ENCODE measurements at places on chromosomes 7 and 10.

GRCh38 chr10:99172128-99172738, 63.4 kb downstream of the HPSE2 start:
- DNase-seq, result no peak

GRCh38 chr7:150595361-150595760, 28.2 kb downstream of the GIMAP4 start:
- no peak for DNase-seq

DNA sequence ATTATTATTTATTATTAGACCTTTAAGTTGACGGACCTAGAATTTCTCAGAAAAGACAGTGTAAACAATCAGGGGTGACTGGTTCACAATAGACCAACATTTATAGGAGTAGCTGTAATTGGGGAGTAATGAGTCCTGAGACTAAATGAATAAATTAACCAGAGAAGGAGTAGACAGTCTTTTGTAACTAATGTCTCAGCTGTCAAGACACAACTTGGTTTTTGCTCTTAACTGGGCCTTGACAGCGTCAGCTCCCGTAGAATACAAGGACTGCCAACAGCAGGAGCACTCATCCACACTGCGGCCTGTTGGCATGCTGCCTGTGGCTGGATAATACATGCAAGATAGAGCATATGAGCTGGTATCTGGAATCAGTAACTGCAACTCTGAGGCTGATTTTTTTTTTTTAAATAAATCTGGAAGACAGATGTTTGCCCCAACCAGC, 123.9 kb downstream of the CACNA2D1 start:
- DNase-seq, result no peak

DNA sequence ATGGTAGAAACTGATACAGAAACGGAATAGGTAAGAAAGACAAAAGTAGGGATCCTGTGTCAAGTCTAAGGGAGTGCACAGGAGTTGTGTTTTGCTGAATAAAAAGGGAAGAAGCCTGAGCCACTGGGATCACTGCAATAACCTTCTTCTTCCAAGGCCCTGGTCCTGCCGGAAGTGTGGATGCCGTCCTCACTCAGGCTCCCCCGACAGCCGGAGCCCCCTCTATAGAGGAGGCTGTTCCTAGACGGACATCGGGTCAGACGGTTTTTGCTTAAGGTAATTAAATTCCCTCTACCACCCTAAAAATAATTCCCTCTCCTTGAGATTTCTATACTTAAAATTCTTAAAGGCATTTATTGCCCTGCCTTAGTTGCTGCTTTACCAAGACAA, 566.9 kb downstream of the PTPRN2 start:
- no peak for DNase-seq

DNA sequence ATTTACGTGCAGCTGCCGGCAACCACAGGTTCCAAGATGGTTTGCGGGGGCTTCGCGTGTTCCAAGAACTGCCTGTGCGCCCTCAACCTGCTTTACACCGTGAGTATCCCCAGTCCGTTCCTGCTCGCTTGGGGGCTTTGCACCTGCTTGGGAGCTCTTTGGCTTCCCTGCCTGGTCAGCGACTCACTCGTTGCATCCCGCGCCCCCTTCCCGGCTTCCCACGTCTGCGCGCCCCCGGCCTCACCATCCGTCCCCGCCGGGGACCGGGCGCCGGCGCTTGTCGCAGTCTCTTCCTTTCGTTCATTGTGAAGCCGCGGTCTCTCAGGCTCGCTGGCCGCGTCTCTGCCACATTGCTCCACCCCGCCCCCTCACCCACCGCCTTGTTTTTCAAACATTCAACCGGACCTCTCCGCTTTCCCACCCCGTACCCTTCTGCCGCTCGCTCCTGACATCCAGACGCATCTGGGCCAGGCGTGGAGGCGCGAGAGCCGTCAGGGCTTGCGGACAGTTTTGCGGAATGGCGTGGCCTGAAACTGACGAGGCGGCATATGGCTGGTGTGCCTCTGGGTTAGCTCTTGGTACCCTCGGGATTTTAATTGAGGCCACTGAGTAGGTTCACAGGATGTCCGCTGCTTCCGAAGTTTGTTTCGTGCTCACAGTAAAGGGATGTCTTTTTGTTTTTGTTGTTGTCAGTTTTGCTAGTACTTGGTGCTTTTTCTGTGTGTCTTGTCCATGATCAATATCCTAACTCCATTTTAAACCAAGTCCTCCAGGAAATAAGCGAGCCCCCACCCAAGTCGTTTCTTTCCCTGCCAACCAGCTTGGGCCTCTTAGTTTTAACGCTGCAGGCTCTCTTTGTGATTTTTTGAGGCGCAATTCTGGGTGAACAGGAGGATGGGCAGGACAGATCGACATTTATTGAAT, 639 bp downstream of the TSPAN13 start:
- DNase-seq, result no peak

- no peak for DNase-seq
Measured at GRCh38 chr7:2219136-2219535, 13.6 kb downstream of the MAD1L1 start.

DNA sequence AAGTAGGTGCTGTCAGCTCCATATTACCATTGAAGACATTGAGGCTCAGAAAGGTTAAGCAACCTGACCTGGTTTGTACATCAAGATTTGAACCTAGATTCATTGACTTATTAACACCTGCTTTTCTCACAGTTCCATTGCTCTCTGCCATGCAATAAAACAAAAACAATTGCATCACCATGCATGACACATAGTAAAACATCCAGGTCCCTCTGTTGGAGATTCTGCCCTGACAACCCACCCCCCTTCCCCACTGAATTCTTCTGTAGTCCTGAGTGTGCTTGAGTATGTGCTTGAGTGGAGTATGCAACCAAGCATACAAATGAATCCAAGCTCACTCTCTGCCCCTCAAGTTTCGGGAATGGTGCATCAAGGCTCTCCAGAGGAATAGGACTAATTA, 6.0 kb upstream of the LMBR1 start:
- DNase-seq, result no peak

- no peak for DNase-seq
Measured at GRCh38 chr10:131022981-131023380, 288.5 kb downstream of the TCERG1L start.

DNA sequence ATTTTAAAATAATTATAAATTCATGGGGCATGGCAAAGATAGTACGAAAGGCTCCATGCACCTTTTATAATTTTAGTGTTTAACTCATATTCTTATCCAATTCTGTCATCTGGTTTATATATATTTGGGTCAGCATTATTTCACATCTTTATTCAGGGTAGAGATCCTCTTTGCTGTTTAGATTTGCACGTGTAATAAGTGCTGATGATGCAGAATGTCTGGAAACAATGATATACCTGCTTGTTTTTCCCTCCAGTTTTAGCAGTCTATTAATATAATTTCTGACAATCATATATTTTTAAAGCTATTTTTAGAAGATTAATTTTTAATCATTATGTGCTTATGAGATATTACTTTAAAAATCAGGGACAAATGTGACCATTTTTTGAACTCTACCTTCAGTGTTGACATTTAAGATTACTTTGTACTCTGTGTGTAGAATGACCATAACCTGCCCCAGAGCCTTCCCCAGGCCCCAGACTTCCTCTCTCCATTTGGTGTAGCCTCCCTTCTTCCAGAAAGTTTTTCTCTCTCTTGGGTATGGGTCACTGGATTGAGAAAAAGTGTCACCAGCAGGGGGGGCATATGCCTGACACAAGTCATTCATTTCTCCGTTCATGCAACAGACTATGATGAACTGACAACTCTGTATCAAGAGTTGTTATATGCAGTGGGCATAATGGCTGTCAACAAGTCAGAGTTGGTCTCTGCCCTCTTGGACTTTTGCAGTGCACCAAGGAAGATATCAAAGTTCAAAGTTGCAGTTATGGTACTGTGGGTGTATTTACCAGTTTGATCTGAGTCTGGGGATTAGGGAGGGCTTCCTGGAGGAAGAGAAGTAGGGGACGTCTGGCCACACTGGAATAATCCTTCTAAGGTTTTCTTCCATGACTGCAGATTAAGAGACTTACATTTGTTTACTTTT, 192.6 kb upstream of the CCDC6 start:
- DNase-seq, result no peak

DNA sequence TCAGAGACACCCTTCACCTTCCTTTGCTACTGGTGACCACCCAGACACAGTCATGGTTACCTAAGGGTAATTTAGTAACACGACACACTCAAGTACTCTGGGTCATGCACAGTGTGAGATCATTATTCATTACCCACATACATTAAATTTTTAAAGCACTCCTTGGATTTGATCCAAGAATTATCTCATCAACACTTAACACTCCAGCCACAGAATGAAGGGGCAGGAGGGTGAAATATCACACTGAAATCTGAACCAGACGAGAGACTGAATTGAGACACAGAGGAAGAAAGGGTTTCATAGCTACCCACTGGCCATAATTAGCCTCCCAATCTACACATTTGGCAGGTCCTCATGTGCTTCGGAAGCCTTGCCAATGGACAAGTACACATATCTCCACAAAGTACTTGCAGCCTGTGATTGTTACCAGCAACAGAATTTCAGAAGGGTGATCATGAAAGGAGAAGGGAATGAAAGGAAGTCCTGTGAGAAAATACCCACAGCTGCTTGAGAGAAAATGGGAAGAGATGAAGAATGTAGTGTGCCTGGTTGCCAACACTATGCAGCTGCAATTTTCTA, 189.3 kb downstream of the POLR1F start:
- no peak for DNase-seq

GRCh38 chr7:1533547-1534329, 3.2 kb downstream of the MAFK start:
- DNase-seq, result peak; percentile 43

DNA sequence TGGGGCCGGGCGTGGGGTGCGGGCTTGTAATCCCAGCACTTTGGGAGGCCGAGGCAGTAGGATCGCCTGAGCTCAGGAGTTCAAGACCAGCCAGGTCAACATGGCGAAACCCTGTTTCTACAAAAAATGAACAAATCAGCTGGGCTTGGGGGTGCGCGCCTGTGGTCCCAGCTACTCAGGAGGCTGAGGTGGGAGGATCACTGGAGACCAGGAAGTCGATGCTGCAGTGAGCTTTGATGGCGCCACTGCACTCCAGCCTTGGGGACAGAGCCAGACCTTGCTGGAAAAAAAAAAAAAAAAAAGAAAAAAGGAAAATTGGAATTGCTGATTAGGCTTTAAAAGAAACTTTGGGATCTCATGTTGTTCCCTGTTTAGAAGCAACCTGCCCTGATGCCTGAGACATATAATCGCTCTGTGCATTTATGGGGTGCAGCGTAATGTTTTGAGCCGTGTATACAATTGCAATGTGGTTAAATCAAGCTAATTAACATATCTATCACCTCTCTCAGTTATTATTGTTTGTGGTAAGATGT, 851 bp downstream of the AKR1E2 start:
- DNase-seq, result no peak

DNA sequence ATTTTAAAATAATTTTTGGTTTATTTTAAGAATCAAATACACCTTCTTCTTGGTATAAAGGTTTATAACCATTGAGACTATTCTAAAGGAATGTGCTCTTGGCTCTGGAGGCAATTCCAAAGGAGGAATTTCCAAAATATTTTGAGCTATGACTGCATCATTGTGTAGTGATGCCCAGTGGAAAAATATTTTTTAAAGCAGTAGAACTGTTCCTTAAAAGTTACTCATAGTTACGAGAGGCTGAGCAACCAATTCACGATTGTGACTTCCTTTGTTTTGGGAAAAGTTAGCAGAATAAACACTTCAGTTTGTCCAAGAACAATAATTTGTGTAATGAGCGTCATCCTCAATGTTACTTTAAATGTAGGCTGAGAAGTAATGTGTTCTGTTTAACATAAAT, 233.6 kb downstream of the BAMBI start:
- DNase-seq, result no peak

- DNase-seq, result no peak
Measured at GRCh38 chr7:74283858-74284447, 5.3 kb upstream of the CLIP2 start.

DNA sequence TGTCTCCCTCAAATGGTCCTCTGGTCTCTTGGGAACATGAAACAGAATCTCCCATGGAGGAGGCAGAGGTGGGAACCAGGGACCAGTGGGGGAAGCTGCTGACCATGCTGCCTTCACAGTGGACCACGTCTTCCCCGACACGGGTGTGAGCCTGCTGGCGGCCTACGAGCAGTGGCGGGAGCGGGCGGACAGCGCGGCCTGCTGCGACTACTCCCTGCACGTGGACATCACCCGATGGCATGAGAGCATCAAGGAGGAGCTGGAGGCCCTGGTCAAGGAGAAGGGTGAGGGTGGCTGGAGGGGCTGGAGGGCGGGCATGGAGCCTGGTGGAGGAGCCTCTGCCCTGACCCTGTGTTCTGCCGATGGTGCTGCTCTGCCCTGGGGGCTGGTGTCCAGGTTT, 8.0 kb downstream of the DPYSL4 start:
- no peak for DNase-seq

GRCh38 chr10:104142081-104142480, 20.1 kb downstream of the SFR1 start:
- no peak for DNase-seq

DNA sequence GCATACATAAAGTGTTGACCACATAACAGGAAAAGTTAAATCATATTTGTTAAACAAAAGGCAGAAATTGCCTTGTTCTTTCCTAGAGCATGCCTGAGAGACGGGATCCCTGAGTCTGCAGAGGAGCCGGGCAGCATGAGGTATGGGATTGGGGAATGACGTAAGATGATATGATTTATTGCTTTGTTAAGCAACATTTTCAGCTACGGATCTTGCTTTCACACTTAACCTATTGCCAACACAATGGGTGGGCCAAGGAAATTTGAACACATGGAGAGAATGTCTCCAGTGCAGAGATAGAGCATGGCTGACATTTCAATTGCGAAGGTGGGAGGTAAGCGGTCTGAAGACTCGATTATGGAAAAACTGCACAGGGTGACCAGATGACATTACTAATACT, 76.7 kb downstream of the EMX2 start:
- DNase-seq, result no peak

- DNase-seq, result no peak
Measured at GRCh38 chr7:13551503-13551902, 438.0 kb downstream of the ETV1 start.

- DNase-seq, result no peak
Measured at GRCh38 chr7:2892549-2892948, 48.4 kb upstream of the GNA12 start.

- no peak for DNase-seq
Measured at GRCh38 chr7:28291559-28291958, 111.0 kb upstream of the JAZF1 start.
